ENCODE measurements at places on chromosomes 7 and 10. TPM values are rescaled to one million over a fixed set of nuclear protein-coding genes. Genes with fewer than 3 reads are reported as not detected.
A peak's percentile ranks its signal among the peaks of the same experiment; 100 is the strongest.

DKK1 gene
- total RNA-seq = not detected

PILRA gene
- total RNA-seq = 1.2 TPM

DNA sequence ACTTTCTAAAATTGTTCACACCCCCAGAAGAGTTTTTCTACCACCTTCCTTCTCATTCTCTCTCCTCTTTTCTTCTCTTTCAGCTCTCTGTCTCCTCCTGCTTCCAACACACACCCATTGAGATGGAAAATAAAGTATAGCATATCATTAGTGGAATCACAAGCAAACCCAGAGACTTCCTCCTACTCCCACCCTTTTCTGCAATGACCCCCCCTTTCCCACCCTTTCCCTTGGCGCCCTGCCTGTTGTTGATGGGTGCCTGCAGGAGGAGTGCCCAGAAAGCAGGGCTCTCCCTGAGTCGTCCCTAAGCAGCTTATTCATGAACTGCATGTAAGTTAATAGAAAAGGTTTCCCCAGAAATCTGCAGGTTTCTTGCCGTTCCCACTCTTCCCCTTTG is 300.0 kb downstream of the PLXNA4 start:
- DNase-seq = no peak

EXOC6 gene
- 32.2 TPM for total RNA-seq

MSS51 gene
- 0.13 TPM for total RNA-seq

GRCh38 chr7:32191305-32191704 is 121.1 kb upstream of the PDE1C start:
- peak; percentile 37 for DNase-seq
